Esophagus squamous epithelium (tissue), 5 donors: ENCODE measurements at places on chromosomes 13 and 19.

GRCh38 chr19:35136977-35137702, 1.5 kb upstream of the FXYD1 start:
- no peak for DNase-seq

GRCh38 chr13:46571189-46571908, 18.4 kb downstream of the LRCH1 start:
- no peak for DNase-seq

DNA sequence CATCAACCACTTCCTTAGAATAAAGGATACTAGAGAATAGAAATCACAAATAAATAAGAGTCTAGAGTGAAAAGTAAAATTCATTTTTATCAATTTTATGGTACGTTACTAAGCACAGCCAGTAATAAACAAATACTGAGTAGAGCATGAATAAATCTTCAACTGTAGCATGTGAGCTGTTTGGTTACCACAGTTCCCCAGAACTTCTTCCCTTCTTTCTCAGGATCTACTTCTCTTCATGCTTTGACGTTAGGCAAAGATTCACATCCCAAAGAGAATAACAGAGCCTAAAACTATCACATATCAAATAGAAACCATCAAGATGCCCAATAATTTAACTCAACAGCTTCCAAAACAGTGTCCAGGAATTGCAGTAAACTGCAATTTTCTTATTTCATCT, 7.4 kb downstream of the RUBCNL start:
- no peak for DNase-seq

DNA sequence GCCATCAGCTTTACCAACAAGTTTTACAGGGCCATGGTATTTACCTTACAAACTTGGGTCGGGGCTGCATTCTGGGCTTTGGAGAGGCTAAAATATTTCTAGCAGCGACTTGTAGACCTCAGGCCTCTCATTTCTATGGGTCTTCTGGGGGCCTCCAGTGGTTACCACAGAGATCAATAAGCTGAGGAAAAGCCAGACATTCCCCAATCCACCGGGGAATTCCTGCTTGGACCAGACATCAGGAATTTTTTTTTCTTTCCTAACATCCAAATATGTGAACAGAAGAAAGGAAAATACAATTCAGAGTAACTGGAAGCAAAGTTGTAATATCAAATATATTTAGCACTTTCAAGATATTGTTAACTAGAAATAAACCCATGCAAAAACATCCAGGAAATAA, 1.5 kb downstream of the DZIP1 start:
- DNase-seq, result no peak

DNA sequence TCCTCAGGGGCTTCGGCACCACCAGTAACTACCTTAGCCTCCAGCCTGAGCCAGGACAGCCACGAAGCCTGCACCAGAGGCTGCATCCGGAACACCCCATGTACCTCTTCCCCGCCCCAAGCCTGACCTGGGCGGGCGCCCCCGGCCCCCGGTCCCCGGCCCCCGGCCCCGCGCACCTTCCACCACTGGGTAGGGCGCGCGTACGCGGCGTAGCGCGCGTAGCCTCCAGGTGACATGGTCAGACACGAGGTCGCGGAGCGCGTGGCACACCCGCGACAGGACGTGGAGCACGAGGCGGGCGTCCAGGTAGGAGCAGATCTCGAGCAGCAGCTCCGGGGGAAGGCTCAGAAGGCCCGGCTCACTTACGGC, 450 bp downstream of the FBXW9 start:
- DNase-seq, result no peak

DNA sequence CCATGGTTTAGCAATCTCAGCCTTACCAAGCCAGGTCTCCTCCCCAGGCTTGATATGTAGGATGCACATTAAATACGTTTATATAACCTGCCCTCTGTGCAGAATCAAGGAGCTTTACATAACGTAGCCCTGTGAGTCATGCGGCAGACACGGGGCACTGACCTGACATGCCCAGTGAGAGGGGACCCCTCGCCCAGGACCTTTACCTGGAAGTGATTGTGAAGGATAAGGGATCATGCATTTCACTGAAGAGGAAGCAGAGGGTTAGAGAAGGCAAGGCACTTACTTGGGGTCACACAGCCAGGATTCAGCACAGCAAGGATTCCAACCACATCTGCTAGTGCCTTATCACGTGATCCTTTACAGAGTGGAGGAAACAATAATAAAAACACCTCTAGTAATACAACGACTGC, 18.9 kb upstream of the FOSB start:
- DNase-seq, result no peak

DNA sequence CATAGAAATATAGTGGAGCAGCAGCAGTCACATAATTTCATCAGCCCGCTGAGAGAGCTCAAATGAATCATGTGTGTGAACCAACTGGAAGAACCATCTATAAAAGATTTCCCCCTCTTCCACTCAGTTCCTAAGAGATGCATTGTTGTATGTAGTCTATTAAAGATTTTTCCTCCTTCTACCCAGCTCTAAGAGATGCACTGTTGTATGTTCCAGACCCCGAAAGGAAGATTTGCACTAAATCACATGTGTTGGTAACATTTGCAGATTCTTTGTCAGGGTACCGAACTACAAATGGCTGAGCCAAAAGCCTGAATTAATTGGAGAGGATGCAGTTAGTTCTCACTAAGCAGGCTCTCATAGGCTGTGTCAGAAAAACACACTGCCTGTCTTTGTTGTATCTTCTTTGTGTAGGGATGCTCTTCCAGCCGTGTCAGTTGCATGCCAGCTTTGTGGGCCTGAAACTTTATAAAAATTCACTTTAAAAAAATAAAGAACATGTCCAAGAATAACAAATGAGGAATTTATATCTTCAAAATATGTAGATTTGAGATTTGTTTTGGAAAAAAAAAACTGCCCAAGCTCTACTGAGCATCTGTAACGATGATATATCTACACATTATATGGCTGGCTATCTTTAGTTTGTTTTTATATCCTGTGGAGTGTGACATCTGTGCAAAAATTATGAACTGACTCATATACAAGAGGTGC, 223.1 kb downstream of the MZT1 start:
- DNase-seq, result no peak

- no peak for DNase-seq
Observed at GRCh38 chr13:36051082-36051481, 80.1 kb downstream of the DCLK1 start.

GRCh38 chr19:39913682-39914333, 20.6 kb downstream of the FCGBP start:
- DNase-seq, result no peak

- no peak for DNase-seq
Observed at GRCh38 chr13:35191883-35192282, 249.8 kb downstream of the NBEA start.

DNA sequence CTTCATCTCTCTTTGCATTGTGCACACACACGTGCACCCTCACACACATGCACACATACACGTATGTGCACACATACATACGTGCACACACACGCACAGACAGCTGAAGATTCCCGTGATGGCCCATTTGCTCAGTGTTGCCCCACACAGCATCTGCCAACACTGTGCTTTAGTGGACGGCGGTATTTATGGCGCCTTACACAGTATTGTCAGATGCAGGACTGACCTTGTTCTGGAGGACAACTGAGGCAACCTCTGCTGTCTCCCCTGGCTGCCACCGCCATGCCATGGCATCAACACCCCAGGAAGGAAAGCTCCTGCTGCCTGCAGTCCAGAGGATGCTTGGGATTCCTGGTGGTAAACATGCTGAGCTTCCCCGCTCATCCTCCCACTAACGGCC, 316.4 kb downstream of the TEX29 start:
- DNase-seq, result no peak

DNA sequence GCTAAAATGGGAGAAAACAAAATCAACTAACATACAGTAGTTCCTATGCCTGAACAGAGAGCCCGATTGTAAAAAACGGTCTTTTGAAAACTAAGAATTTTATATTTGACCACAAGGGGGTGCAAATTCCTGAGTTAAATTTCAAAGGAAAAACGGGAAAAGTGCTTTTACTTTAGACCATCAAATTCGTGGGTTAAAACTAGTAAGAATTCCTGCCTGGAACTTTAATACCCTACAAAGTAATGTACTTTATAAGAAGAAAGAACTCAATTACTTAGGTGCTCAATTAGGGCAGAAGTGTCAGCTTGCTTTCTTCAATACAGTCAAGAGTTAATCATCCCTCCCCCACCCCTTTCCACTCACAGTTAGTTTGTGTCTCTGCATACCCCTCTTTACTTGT, 69.8 kb downstream of the KCNRG start:
- no peak for DNase-seq

DNA sequence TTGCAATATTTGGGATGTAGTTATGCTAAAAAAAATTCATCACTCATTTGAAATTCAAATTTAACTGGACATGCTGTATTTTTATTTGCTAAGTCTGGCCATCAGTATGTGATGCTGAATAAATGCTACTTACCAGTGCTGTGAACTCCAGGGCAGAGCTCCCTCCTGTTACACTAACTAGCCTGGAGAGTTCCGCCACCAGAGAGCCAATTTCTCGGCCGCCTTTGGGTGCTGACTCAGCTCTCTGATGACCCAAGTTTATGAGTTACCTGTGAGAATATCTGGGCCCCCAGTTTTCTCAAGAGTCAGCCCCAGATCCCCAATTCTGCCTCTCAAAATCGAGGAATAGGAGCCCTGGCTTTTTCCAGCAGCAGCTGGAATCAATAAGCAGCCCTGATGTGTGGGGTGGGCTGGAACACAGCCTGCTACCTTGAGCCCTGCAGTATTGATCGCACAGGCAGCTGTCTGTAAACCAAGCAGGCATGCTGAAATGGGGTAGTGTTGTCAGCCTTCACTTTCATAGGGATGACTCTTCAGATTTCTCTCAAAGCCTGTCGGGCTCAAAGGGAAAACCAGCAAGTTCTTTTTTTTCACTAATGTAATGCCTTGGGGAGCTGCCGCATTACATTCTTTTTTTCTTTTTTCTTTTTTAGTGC, 113.7 kb downstream of the DNAJC15 start:
- no peak for DNase-seq

DNA sequence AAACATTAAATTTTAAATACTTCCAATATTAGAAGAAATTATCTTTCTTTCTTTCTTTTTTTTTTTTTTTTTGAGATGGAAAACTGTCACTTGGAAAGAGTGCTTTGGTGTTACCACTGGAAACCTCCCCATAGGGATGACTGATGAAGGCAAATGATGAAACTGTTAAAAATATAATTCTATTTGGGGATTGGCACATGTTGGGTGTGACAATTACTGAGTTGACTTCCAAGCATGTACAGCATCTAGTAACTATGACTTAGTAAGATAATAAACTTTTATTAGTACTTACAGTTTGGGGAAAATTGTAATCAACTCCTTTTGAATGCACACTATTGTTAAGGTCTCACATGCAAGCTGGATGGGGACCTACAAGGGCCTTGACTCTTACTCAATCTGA, 592.5 kb downstream of the KCTD12 start:
- no peak for DNase-seq

GRCh38 chr13:32229443-32229842, 85.7 kb downstream of the ZAR1L start:
- DNase-seq, result no peak

- DNase-seq, result no peak
Observed at GRCh38 chr19:49684251-49684982, 5.0 kb upstream of the ADM5 start.

DNA sequence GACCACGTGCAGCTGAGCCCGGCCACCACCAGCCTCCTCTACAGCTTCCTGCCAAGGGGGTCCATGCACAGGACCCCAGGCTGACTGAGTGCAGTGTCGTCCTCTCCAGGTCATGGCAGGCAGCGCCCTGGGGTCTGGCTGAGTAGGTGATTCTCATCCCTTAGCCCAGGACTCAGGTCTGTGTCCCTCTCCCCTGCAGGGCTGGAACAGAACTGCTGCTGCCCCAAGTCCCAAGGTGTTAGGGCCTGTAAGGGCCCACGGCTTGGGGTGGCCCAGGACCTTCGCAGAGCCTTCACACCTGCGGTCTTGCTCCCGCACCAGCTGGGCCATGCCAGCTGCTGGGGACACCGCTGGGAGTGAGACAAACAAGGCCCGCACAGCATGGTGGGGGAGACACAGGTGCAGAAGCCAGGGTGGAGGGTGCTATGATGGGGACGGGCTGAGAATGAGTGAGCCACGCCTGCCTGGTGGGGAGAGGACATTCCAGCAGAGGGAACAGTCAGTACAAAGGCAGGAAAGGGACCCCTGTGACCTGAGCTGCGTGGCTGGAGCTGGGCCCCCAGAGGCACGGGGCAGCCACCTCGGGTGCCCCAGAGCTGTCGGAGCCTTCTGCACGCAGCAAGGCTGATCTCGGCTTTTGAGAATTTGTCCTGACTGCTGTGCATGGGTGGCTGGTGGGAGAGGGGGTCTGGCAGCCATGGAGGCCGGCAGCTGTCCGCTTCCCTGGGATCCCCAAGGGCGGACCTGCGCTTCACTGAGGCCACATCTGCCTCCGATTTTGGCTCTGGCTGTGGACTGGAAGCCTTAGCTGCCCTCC, 11.9 kb downstream of the PLEKHF1 start:
- DNase-seq, result no peak

DNA sequence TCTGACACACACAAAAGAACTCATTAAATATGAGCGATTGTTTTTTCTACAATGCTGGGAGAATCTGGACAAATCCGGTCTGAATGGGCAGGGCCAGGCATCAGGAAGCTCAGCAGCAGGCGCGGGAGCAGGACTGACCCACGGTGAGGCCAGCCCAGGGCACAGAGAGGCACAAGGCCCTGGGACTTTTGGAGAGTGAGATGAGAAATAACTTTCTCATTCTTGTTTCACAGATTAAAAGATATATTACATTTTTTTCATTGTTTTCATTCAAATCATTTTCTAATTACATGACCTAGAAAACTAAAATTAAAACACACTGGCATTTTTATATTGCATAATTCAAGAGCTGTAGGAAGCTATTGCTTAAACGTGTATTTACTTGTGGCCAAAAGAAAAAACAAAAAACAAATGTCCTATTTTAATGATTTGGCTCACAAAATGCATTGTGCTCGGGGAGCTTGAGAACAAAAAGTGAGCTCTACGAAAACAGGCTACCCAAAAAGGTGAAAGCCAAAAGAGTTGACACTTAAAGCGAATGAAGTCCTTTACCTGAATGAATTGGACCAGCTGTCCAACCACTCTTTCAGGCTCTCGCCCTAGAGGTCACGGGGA, 133.1 kb downstream of the TNFRSF19 start:
- no peak for DNase-seq

DNA sequence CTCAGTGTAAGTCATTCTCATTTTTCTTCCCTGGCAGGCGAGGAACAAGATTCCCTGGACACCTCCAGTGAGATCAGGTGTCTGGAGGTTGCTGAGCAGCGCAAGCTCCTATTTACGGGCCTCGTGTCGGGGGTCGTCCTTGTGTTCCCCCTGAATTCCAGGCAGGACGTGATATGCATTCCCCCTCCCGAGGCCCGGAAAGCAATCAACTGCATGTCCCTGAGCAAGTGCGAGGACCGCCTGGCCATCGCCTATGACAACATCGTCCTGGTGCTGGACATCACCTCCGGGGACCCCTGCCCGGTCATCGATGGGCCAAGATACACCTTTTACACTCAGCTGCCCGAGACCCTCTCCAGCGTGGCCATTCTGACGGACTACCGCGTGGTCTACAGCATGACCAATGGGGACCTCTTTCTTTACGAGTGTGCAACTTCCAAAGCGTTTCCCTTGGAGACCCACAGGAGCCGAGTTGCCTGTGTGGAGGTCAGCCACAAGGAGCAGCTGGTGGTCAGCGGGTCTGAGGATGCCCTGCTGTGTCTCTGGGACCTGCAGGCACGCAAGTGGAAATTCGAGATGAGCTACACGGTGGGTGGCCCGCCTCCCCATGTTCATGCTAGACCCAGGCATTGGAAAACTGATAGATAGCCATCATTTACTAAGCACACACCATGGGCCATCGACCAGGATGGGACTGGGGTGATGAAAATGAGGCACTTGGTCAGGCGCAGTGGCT, 21.5 kb upstream of the SIN3B start:
- no peak for DNase-seq
